ENCODE measurements at places on chromosomes 5 and 9.

GRCh38 chr9:115063058-115063845 lies 54.7 kb downstream of the TNC start:
- no peak for DNase-seq

- DNase-seq, result no peak
These were observed 28.9 kb downstream of the NSG2 start for GRCh38 chr5:174074369-174074768.

GRCh38 chr5:124343451-124343867 lies 403.0 kb downstream of the ZNF608 start:
- no peak for DNase-seq

DNA sequence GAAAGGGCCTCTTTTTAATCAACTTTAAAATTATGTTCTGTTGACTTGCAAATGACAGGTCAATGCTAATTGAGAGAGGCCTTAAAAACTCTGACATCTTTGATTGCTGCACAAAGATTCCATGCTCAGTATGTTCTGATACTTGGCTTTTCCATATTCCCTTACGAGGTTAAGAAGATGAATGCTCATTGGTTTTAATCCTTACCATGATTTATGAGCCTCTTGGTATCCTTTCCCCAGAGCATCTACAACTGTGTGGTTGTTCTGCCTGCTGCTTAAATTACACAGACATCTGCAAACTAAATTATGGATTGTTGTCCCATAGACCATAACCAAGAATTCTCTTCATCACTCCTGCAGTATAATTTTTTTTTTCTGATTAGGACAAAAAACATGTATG lies 352.6 kb downstream of the CDH12 start:
- DNase-seq, result no peak

DNA sequence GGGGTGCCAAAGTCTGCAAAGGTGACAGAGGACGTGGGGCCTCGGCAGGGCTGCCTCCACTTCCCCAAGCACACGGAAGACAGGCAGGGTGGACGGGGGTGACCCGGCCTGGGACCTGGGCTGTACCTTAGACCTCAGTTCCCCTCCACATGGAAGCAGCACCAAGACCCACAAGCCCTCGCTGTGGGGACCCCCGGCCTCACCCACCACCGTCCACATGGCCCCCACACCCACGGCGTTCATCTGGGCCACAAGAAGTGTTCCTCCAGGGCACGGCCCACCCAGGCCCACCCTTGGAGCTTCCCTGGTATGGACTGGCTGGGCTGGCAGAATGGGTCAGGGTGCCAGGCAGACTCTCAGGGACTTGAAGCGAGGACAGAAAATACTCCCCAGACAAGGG lies 45.8 kb upstream of the NKD2 start:
- no peak for DNase-seq

DNA sequence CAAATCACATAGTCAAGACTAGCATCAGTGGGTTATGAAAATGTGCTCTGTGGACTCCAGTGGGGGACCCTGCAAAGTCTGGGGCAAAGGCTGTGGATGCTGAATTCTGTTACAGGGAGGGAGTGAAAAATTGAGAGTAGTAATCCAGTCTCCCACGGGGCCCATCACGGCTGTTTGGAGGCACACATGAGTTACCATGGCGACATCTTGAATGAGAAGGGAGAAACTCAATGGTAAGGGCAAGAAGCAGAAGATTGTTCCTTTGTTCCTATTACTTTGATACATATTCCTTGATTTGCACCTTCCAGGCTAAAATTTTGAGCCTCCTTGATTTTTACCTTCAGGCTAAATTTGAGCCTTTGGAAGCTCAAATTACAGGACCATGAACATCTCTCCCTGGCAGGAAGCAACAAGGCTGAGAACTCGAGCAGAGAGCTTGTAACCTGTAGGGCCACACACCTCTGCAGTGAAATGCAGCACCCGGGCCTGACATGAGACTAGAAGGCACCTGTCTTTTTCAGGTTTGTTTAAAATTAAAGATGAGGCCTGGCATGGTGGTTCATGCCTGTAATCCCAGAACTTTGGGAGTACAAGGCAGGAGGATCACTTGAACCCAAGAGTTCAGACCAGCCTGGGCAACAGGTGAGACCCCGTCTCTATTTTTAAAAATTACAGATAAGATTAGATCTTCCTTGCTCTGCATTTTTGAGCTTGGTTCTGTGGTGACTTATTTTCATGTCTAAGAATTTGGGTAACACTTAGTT lies 31.0 kb upstream of the ZFR start:
- DNase-seq, result no peak

DNA sequence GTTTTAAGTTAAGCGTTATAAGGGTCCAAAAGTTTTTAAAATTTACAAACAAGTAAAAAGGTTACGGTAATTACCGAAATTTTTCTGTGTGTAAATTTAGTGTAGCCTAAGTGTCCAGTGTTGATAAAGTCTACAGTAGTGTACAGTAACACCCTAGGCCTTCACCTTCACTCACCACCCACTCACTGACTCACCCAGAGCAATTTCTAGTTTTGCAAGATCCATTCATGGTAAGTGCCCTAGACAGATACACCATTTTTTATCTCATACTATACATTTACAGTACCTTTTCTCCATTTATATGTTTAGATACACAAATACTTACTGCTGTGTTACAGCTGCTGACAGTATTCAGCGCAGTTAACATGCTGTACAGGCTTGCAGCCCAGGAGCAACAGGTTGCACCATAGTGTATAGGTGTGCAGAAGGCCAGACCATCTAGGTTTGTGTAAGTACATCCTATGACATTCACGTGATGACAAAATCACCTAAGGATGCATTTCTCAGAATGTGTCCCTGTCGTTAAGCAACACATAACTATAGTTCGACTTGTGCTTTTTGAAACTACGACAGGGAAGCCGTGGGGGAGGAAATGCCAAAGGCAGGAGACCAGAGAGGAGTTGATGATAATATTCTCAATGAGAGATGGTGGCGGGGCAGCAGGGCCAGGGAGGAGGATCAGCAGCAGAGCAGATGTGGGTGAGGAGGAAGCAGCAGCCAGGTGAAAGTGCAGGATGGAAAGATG lies 48.6 kb downstream of the PSMB7 start:
- DNase-seq, result no peak

Measured in activated CD4-positive, alpha-beta T cell treated with anti-CD3 and anti-CD28 coated beads, Interleukin-2, amount 50 U/mL, for 48 hours (primary cell).